ENCODE measurements at places on chromosomes 7 and 10.

DNA sequence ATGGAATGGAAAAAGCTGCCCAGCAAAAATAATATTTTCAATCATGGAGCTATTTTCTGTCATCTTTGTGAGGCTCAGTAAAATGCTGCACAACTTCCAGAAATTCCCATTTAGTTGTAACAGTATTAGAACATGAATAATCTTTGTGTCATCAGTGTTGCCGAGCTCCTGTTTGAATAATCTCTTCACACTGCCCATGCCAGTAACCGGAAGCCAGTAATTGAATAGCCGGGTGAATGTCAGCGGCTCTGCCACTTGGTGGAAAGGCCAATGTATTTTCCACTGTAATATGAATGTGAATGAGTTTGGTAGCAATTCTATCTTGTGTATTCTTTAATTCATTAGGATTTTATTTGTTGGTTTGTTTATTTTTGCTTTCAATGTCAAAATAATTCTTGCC, 172.5 kb upstream of the INSYN2A start:
- no peak for DNase-seq

GRCh38 chr7:101258243-101258731, 13.4 kb upstream of the FIS1 start:
- DNase-seq = no peak

GRCh38 chr10:117071286-117072050, 66.5 kb upstream of the SHTN1 start:
- DNase-seq = no peak

DNA sequence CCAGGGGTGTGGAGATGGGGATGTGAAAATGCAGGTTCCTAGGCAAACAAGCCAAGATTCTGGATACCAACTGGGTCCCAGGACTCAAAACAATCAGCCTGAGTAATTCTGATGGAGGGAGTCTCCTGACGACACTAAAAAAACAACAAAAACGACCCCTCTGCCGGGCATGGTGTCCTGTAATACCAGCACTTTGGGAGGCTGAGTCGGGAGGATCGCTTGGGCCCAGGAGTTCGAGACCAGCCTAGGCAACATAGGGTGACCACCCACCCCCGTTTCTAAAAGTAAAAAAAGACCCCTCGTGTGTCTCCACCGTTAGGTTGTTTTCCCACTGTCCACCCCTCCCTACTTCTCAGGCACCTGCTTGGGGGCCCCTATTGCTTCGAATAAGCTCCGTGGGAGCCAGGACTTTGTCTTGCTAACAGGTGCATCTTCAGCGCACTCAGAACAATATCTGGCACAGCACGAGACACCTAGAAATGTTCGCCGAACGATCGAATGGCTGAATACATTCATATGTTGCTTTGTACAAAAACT, 743 bp upstream of the NRF1 start:
- DNase-seq = peak; percentile 35

DNA sequence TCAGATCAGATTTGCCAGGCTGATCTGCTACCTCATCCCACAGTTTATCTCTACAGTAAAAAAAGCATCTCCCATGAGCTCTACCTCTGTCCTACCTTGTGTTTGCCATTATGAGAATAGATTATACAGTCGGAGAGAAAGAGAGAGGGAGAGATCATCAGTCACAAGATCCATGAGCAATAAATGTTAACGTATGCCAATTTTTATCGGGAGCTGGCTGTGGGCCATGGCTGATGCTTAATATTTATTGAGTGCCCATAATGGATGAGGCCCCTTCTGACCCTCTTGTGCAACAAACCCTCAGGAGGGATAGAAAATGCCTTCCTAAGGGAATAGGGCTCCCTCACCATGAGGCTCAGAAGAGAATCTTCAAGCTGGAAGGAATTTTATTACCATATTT, 52.8 kb downstream of the C10orf90 start:
- DNase-seq = no peak

Measured in NB4 (cell line).